ENCODE measurements at places on chromosomes 1 and 21.

DNA sequence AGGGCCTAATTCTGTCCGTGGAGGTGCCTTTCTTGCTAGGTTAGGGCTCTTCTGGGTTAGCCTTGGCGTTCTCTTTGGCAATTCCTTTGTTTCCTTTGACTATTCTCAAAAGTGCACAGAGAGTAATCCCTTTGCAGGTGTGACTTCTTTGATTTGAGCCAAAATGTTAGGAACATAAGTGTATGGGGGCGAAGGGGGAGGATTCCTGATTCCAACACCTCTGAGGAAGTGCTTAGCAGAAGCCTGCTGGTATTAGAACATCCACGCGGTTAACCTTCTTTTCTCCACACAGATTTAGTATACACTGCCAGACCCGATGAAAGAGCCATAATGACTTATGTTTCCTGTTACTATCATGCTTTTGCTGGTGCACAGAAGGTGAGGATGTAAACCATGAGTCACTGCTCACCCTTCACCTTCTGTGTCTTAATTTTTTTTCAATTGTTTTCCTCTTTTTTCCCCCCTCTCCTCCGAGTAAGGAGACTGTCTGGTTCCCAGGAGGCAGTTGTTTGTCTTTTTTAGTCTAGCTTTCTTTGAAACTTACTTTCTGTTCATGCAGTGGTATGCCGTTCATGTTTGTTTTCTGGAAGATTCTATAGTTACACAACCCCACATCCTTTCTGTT, 48.0 kb downstream of the ACTN2 start:
- no peak for DNase-seq

- no peak for DNase-seq
Measured at GRCh38 chr21:37803101-37803651, 113.1 kb downstream of the KCNJ6 start.

DNA sequence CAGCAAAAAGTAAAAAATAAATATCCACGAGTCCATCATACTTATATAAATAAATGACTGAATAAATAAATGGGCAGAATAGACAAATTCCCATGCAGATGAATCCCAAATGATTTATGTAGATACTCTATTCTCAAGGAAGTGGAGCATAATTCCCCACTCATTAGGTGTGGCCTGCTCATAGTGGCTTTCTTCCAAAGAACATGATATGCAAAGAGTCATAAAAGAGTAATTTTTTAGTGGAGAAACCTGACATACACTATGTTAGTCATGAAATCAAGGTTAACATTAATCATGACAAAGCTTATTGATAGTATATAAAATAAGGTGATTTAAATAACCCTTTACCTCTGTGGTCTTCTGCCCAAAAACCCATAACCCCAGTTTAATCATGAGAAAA, 298.9 kb downstream of the DPYD start:
- no peak for DNase-seq

GRCh38 chr1:156385534-156386031, 16.6 kb downstream of the RHBG start:
- no peak for DNase-seq

GRCh38 chr1:19398309-19398760, 86.2 kb downstream of the SLC66A1 start:
- no peak for DNase-seq

All from cerebellar nuclear complex (tissue), 1 donor.